H4 (cell line): ENCODE measurements at places on chromosomes 16 and 17. TPM values are rescaled to one million over a fixed set of nuclear protein-coding genes. Genes with fewer than 3 reads are reported as not detected.

The MYH11 gene
- not detected in 2 replicates for total RNA-seq

The TPPP3 gene
- total RNA-seq = not detected in 2 replicates

The CCDC200 gene
- not detected in 2 replicates for total RNA-seq

The INPP5K gene
- total RNA-seq = 34.1 and 47.0 TPM in 2 replicates

The KRTAP4-3 gene
- not detected in 2 replicates for total RNA-seq
